Aorta (tissue), 5 donors: ENCODE measurements at places on chromosomes 3 and 15. TPM values are rescaled to one million over a fixed set of nuclear protein-coding genes. Genes with fewer than 3 reads are reported as not detected.

DNA sequence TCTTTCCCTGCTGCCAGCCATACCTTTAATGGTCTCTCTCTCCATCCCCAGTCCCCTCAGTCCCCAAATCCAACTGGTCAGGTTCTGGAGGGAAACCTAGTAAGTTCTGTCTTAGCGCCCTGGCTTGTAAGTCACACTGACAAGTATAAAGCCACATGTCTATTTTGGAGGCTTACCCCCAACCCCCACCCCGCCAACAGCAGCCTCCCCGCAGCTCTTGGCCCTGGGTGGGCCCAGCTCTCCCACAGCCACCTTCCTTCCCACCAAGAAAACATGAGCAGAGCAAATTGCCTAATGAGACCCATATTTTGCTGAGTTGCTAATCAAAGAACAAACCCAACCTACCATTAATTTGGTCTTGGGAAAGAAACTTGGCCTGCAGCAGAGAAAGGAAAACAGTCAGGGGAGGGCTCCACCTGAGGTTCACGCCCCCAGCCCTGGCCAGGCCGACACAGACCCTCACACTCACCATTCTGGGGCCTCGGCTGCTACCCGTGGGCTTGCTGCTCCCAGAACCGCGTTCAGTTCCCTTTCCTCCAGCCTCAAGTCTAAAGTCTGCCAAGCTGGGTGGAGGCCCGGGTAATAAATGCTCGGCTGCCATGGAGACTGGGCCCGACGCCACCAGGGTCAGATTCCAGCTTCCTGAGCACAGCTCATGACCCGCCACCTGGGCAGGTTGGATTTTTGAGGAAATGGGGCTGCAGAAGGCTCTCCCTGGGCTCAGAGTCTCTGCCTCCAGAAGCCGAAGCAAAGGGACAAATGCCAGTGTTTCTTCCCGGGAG is at the start of gene CALML4:
Gene CALML4 (minus strand): TSS at position 557 of the 782 bp plus-strand sequence. CDS start 85 bp downstream, at position 472.
- no peak for DNase-seq

DNA sequence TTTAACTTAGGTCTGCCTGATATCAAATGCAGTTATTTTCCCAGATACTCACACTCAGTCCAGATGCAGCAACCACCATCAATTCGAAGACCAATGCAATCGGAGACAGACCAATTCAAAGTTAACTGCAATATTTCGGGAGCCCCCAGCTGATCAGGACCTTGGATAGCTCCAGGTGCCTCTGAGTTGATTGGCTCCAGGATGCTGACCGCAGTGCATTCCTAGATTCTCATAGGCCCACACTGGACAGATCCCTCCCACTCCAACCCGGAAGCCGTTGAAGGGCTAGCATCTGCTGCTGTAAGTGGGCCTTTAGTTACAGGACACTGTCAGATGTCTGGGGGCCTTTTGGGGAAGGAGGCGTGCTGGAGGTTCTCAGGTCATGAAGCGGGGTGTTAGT is 89.5 kb upstream of the ATP2B2 start:
- no peak for DNase-seq

GRCh38 chr3:123799544-123800361 is 84.4 kb downstream of the MYLK start:
- peak; percentile 56 for DNase-seq

GRCh38 chr15:45402955-45403877 is 24.9 kb upstream of the GATM start:
- DNase-seq = peak; percentile 65

- DNase-seq = peak; percentile 77
Measured at GRCh38 chr3:136818191-136818768, 646 bp upstream of the SLC35G2 start.

DNA sequence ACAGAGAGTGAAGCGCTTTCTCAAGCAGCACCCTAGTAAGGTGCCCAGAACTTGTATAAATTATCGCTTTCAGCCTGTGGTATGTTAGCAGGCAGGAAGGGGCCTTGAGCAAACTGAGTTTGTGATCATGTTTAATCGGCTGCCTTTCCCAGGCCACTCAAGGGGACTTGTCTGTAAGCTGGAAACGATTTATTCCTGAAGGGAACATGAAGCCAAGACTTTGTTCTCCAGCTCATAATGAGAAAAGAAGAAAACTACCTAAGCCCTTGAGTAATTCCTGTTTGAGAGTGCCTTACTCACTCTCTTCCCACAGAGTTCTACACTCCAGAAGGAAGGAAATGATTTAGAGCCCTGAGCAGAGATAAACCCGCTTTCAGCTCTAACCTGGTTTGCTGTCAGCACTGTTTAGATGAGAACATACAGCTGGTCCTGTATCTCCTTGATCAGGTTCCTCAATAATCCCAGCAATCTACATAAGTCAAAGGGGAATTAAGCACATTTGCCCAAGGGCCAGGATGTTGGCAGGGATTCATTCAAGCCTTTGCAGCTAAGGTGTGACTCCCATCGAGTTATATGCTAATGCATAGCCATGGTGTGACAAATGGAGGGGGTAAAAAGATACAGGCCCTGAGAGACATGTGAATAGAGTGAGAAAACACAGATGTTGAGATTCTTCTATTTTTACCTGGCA is 187.7 kb upstream of the SLC24A5 start:
- DNase-seq = no peak

The PRICKLE2 gene
- total RNA-seq = 22.0 TPM

DNA sequence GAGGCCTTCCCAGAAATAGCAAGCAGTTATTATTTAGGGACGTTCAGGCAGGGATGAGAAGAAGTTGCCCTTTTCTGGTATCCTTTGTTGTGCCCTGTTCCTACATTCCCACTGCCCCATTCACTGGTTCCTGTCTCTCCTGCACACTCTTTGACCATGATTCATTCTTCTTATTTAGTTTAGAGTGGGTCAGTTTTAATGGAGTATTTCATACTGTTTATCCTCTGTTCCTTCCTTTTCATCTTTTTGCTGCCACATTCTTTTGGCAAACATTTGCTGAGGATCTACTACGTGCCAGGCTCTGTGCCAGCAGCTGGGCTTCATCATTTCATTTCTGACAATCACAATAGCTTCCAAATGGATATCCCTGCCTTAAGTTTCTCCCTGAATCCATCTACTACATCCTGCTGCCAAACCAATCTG is 11.8 kb upstream of the EID1 start:
- no peak for DNase-seq

GRCh38 chr3:60186359-60186758 is 1064.9 kb downstream of the FHIT start:
- DNase-seq = no peak

The GCNT3 gene
- total RNA-seq = not detected

GRCh38 chr3:146626403-146627122 is 21.4 kb upstream of the PLSCR5 start:
- no peak for DNase-seq

The TF gene
- total RNA-seq = 7.4 TPM

- DNase-seq = no peak
Measured at GRCh38 chr15:89671687-89672086, 7.5 kb downstream of the PLIN1 start.

DNA sequence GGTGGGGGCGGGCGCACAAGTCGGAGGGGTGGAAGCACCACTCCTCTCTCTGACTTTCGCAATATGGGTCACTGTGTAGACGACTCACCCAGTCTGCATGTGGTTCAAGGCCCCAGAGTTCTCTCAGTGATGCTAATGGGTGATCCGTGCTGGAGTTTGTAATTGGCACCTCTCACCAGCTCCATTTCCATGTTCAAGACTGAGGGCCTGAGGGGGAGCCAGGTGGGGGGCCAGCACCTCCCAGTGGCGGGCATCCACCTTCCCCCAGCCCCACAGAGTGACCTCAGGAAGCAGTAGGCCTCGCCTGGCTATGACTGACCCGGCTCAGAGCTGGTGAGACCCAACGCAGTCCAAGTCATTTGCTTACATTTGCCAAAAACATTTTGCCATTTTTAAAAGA is 230.0 kb upstream of the ST8SIA2 start:
- no peak for DNase-seq

DNA sequence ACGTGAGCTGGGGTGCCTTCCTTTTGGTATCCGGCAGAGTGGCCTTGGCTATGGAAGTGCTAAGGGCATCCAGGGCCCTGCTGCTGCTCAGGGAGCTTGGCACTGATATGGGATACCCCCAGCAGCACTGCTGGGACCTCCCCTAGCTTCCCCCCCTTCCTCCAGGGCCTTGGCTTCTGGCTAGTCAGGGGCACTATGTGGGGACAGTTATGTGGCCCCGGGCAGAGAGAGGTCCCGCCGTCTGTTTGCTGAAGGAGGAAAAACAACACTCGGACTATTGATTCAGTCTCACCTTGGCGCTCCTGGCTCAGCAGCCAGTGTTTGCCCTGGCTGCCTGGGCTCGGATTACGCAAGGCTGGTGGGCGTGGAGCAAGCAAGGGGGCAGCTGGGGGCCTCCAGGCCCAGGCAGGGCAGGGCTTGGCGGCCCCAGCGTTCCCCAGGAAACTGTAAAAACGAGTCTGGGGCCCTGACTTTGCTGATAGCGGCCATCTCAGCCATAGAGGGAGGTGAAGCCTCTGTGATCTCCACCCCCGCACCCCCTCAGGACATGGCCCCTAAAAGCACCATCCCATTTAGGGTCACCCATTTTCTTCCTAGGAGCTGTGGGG is 5.7 kb downstream of the FURIN start:
- DNase-seq = no peak

DNA sequence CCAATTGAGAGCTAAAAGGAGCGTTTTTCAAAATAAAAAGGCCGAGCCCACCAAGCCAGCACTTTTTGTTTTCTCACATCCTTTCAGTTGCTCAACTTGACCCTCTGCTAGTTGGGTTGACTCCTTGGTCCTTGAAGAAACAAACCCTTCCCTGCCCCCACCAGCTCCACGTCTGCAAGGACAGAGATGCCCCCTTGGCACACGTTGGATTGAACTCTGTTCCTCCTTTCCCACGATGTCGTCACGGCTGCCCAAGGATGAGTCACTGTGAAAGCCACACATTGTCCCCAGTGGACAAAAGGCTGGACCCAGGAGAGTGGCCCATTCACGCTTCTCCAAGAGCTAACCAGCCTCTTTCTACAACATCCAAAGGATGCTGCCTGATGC is 43.0 kb upstream of the SPATA12 start:
- DNase-seq = peak; percentile 80

The PEX5L gene
- 0.24 TPM for total RNA-seq

The SPESP1 gene
- total RNA-seq = 1.5 TPM

DNA sequence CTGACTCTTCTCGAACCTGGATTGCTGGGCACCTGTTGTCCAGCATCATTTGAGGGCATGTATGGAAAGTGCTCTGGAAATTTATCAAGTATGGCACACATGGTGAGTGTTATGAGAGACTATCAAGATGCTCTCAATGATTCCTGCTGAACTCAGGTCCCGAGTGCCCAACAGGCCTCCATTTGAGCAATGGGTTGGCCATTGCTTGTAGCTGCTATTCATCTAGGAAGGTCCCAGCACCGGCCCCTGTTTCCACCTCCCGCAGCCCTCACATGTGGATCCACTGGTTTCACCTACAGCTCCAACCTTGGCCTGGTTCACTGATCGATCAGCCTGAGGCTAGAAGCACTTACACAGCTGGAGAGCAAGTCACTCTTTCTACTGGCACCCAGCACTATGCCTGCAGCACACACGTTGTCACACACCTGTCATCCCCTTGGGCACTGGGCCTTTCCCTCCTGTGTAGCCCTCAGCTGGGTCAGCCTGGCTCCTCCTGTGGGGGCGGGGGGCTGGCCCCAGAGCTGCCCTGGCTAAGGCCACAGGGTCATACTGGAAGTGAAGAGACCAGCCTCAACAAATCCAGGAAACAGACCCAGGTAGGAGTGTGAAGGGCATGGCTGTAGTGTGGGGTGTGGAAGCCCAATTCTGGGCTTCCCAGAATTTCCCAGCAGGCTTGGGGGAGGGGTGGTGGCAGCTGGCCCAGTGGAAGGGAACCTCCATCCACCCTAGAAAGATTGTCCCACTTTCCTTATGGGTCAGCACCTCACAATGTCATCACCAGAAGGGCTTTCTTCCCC is 41.7 kb upstream of the SMAD3 start:
- no peak for DNase-seq

- DNase-seq = no peak
Measured at GRCh38 chr3:188421836-188422540, 268.0 kb downstream of the LPP start.

The NOX5 gene
- 0.19 TPM for total RNA-seq

DNA sequence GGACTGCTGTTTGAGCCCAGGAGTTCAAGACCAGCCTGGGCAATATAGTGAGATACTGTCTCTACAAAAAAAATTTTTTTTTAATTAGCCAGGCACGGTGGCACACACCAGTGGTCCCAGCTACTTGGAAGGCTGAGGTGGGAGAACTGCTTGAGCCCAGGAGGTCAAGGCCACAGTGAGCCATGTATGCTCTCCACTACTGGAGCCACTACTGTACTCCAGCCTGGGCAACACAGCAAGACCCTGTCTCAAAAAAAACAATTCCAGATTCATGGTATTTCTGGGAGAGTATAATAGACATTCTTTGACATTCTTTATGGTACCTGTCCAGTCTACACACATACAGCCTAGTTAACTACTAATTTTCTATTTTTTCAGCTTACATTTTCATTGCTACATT is 70.1 kb downstream of the GSK3B start:
- no peak for DNase-seq

The CAMKV gene
- not detected for total RNA-seq

- no peak for DNase-seq
Measured at GRCh38 chr3:87625876-87626275, 349.5 kb upstream of the POU1F1 start.
